ENCODE measurements at places on chromosomes 12 and 14. TPM values are rescaled to one million over a fixed set of nuclear protein-coding genes. Genes with fewer than 3 reads are reported as not detected.

DNA sequence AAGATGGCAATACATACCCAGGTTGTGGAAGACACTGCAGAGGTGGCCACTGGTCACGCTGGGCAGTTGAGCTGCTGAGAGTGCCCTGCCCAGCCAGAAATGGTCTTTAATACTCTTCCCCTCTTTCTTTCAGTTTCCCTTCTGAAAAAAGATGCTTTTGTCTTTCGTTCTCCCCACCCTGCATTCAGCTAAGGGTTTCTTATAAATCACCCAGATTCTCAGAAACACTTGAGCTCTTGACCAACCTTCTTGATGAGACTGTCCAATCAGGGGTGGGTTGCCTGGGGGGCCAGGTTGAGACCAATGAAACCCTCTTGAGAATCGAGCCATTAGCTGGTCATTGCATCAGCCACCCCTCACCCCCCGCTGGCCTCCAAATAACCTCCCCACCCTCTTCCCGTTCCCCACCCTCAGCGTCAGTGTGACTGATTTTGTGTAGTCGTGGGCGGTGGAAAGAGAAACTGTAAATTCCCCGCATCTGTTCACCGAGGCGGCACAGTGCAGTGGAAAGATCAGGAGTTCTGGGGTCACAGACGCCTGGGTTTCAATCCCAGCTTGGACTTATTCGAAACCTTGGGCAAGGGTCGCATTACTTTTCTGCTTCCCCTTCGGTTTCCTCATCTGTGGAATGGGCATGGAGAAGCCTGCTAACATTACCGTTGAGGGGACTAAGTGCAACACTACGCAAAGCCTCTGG is 52.3 kb downstream of the SLC25A47 start:
- DNase-seq, result peak; percentile 78

- DNase-seq, result no peak
These were observed 53.4 kb downstream of the RGS6 start for GRCh38 chr14:71985538-71986189.

DNA sequence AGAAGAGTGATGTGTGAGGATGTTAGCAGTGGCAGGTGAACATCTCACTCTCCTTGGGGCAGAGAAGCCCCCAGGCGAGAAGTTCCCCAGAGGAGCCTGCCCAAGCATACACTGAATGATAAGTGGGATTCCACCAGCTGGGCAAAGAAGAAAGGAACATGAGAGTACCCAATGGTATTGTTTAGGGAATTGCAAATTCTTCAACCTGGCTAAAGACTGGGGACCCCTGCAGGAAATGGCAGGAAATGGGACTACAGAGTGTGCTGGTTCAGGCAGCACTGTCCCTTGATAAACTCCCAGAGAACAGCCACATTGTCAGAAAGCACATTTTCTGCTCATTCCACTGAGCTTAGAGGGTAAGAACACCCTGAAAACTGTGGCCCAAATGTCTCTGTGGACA is 121.3 kb downstream of the RPS29 start:
- DNase-seq, result no peak

GRCh38 chr14:95346820-95347219 is 27.1 kb upstream of the CLMN start:
- DNase-seq, result no peak

Gene LTB4R
- total RNA-seq, result 5.0 TPM

Gene BMP4
- total RNA-seq, result 33.4 TPM

- no peak for DNase-seq
These were observed 595.5 kb downstream of the GALC start for GRCh38 chr14:87397499-87397898.

- DNase-seq, result no peak
These were observed 63.5 kb downstream of the ST8SIA1 start for GRCh38 chr12:22271023-22271422.

Gene KRT83
- not detected for total RNA-seq

GRCh38 chr14:97290065-97290464 is 492.9 kb downstream of the VRK1 start:
- DNase-seq, result no peak

GRCh38 chr14:95380350-95381042 is 60.8 kb upstream of the CLMN start:
- DNase-seq, result no peak

GRCh38 chr14:69107407-69108003 is 45.4 kb downstream of the DCAF5 start:
- DNase-seq, result no peak

DNA sequence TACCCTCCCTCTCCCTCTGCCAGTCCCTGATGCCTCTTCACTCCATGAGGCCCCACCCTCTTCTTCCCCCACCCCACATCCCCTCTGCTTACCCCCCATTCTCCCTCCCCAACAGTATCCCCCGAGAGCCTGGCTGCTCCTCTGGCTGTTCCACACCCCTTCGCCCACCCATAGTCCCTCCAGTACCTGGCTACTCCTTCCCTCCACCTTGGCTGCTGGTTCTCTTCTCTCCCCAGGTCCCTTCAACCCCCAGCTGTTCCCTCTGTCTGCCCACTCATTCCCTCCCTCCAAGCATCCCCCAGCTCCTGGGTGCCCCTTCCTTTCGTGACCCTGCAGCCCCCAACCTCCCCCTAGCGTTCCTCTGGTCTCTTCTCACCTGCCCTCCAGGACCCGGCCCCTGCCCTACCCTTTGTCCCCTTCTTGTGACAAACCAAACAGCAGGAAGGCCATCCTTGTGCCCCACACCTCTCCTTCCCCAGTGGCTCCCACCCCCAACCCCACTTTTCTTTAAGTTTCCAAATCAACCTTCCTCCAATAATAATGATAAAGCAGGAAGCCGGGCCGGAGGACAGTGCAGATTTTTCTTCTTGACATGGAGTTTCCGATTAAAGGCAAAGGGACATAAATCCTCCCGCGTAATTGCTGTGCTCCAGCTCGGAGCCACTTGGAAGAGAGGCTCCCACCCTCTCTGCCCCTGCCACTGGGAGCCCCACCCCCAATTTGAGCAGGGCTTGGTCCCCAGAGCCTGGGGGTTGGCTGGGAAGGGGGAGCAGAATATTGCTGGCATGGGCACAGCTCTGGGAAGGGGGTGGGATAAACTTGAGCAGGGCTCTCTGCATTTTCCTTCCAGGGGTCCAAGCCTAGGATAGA is 40.0 kb downstream of the SMUG1 start:
- DNase-seq, result no peak

Gene GALC
- 35.6 TPM for total RNA-seq

Gene SERPINA12
- not detected for total RNA-seq

GRCh38 chr12:106135781-106136180 is 3.0 kb downstream of the NUAK1 start:
- no peak for DNase-seq

DNA sequence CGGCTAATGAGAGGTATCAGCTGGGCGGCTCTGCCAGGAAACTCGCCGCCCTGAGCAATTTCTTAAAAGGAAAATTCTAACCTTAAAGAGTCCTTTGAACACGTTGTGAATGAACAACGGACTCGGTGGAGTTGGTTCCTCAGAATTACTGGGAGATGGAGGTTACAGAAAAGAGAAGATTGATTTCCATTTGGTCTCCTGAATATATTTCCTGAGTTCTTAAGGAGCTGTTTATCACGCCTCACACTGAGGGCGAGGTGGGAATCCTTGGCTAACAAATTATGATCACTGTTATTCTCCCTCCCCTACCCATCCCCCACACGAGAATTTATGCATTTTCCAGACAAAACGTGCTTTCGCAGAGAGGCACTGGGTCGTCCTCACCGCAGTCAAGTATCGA is 194.5 kb upstream of the C14orf180 start:
- no peak for DNase-seq

Gene CMKLR1
- total RNA-seq, result 28.1 TPM

- DNase-seq, result no peak
These were observed 117.2 kb upstream of the FZD10 start for GRCh38 chr12:130044991-130045621.

DNA sequence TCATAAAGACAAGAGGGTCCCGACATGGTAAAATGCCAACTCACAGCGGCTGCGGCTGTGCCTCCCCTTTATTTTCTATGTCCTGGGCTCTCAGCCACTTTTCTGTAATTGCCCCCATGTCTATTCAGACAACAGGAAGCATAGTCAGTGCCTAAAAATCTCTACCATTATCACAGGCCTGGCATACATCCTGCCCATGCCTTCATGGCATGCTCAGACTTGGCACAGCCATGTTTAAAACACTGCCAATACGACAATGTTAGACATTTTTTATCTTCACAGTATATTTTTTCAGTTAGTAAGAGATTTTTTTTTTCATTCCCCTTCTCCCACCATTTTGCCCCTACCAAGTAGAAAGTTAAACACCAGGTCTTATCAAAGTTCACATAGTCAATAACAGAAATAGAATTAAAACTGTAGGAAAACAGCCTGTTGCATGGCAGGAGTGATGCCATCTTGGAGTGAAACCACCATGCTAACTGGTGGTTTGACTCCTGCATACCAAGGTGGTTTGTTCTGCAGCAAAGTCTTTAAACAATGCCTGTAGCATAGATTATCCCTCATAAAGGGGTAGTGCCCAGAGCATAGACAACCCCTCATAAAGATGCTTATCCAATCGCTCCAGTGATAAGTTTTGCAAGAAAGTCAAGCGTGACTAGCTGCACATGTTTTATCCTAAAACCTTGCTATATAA is 18.9 kb upstream of the CERS5 start:
- DNase-seq, result no peak

DNA sequence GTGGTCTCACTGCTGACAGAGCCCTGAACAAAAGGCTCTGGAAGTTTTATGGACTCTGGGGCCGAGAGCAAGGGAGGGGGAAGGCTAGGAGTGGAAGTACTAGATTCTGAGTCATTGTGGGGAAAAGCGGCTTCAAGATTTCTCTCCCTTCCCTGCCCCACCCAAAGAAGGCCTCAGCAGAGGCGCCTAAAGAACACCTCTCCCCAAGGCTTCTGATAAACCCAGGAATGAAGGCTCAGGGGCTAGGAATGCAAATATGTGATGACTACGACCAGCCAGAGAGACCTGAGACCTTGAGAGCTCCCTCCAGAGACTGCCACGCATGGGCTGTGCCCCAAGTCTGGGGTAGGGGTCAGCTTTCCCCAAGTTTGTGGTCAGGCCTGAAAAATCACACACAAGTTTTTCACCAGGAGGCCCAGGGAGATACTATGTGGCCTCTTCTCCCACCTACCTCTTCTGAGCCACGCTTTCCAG is 130.7 kb upstream of the HIF1A start:
- peak; percentile 24 for DNase-seq

Gene ESPL1
- 2.0 TPM for total RNA-seq

GRCh38 chr12:43011383-43011926 is 421.9 kb upstream of the PRICKLE1 start:
- no peak for DNase-seq

DNA sequence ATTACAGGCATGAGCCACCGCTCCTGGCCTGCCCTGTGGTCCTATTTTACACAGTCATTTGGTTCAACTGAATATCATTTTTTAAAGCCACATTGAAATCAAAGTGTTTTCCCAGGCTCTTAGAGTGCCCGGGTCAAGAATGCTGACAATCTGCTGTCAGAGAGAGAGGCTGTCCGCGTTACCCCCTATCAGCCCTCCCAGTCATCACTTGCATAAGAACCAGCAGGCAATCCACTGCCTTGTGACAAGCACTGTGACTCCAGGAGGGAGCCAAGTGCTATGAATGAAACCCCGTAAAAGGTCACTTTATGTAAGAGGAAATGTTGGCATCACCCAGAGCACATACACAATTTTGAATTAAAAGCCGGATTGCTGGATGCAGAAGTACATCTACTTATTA is 13.5 kb downstream of the PHLDA1 start:
- DNase-seq, result no peak

GRCh38 chr14:29037411-29037810 is 270.8 kb downstream of the FOXG1 start:
- no peak for DNase-seq

Gene SLC6A15
- 0.95 TPM for total RNA-seq

Gene CPNE6
- not detected for total RNA-seq

DNA sequence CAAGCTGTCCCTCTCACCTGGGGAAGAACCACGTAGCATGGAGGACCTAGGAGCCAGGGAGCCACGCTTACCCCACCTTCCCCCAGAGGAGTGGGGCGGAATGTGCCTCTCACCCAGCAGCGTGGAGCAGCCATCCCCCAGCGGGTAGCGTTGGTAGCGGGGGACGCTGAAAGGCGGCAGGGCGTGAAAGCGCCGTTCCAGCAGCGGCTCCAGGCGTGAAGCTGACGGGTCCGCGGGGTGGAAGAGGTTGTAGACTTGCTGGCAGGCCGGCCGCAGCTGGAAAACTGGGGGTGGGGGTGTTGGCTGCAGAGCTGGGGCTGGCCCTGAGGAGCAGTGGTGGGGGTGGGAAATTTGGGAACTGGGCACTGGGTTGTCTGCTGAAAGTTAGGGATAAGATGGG is 11.9 kb downstream of the ARL6IP4 start:
- no peak for DNase-seq

DNA sequence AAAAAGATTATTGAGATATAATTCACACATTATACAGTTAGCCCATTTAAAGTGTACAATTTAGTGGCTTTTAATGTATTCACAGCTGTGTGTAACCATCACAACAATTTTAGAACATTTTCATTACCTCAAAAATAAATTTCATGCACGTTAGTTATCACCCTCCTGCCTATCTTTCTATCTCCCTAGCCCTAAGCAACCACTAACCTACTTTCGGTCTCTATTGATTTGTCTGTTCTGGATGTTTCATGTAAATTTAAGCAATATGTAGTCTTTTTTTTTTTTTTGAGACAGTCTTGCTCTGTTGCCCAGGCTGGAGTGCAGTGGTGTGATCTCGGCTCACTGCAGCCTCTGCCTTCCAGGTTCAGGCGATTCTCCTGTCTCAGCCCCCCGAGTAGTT is 439.4 kb downstream of the PCNX1 start:
- no peak for DNase-seq

DNA sequence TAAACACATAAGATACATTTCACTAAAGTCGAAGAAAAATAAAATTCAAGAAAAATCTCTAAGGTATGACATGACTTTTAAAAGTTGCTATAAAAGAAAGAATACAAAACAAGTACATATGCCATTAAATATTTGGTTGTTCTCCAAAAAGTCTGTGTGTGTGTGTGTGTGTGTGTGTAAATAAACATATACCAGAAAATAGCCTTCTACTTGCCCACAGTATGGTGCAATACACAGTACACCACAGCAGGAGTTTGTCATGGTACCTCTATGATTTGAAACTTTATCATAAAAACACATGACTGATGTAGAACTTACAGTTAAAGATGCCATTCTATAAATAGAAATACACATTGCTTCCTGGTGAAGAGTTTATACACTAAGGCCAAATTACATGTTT is 692.7 kb upstream of the MGAT4C start:
- DNase-seq, result no peak

DNA sequence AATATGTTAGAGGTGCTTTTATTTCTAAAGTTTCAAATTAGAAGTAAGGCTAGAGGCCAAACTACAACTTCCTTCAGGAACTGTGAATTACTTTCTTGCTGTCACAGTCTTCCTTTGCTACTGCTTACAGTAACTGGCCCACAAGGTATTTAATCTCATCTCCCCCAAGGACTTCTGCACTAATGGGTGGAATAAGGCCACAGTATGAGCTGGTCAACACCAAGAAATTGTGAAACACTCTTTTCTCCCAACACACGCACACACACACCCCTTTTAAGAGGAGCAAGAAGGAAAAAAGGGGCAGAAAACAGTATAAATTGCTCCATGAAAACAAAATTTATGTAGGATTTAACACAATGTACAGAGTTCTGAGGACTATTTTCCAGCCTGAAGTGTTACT is 45.6 kb downstream of the SCAF11 start:
- DNase-seq, result no peak

GRCh38 chr14:68104518-68104917 is 284.9 kb downstream of the RAD51B start:
- DNase-seq, result no peak

Gene ERBB3
- 7.6 TPM for total RNA-seq

Gene CHMP4A
- total RNA-seq, result 71.6 TPM

- no peak for DNase-seq
These were observed 3.4 kb downstream of the TAMALIN start for GRCh38 chr12:52010152-52010622.

All from omental fat pad (tissue), 4 donors.